ENCODE measurements at places on chromosomes 1 and 21.

GRCh38 chr1:114641377-114641776 is 28.5 kb downstream of the DENND2C start:
- DNase-seq, result no peak

DNA sequence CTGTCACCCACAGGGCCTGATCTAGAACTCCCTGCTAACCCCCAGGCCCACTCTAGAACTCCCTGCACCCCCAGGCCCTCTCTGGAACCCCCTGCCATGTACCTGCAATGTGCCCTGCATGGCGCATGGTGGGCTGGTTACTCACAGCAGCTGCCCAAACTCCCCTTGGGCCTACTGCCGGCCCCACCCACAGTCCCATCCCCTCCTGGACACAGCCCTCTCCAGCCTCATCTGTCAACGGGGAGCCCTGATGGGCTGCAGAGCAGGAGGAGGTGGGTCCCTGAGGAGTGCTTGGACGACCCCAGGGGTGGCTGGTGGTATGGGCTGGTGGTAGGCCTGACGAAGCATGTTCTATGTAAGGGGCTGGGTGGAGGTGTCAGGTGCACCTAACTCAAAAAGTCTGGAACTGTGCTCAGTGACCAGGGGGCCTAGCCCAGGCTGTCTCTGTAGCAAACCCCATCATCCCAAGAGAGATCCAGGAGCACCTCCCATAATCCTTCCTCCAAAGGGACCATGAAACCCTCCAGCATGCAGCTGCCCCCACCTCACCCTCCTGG is 19.0 kb upstream of the PRSS38 start:
- DNase-seq, result no peak

GRCh38 chr1:81179242-81179641 is 621.5 kb upstream of the ADGRL2 start:
- no peak for DNase-seq

DNA sequence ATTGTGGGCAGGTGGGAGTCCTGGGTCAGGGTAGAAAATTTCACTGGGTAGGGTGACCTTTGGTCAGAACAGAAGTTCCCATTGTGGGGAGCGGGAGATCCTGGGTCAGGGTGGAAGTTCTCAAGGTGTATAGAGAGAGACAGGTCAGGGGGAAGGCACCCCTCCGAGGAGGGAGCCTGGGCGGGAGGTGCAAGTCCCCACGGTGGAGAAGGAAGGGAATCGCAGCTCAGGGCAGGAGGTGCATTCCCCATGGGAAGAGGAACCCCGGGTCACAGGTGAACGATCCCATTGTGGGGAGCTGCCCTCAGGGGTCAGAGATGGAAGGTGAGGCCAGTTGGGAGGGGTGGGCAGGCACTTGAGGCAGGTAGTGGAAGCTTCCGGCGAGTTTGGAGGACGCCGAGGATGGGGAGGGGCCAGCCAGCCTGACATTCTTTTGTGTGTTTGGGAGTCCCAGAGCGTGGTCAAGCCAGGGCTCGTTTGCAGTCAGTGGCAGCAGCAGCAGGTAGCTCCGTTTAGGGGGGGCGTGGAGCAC is 637 bp downstream of the LYPLA2 start:
- peak; percentile 75 for DNase-seq

DNA sequence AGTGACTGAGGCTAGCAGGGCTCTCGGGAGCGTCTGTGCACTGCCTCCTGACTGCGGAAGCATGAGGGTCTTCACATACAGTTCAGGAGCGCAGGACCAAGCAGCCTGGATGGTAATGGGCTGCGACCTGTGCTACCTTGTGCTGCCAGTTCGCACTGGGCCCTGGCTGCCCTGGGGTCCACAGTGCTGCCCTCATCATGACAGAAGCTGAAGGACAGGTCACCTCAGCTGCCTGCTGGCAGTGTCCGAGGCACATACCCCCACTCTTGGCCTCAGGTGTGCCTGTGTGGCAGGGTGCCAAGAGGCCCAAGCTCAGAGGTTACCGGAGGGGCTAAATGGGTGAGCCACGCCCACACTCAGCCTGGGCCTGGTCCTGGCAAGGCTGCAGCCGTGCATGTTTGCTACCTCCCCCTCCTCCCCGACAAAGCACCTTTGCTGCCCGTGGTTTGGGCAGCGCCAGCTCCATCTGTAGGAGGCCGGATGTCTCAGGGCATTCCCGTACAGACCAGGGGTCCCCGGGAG is 4.4 kb downstream of the JMJD4 start:
- DNase-seq, result no peak

- no peak for DNase-seq
These were observed 728.4 kb upstream of the ADAMTS5 start for GRCh38 chr21:27695246-27695645.

DNA sequence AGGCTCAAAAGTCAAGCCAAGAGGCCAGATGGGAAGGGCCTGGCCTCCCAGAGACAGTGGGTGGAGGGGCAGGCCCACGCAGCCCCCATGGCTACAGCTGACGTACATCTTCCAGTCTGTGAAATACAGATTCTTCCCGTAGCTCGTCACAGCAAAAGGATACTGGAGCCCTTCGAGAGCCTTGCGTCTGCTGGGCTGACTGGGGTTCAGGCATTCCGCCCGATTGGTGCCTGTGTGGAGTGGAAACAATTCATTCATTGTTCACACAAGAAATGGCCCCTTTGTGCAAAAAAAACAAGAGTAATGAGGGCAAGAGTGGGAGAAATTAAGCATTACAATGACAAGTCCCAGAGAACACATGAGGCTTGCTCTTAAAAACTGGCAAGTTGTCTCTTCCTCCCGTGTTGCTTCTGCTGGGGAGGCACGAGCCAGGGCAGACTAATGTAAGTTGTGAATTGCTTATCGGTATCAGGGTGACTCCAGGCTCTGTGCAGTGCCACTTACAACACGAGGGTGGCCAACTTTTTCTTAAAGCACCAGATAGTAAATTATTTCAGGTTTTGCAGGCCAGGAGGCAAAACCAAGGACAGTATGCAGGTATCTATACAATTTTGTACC is 85.1 kb downstream of the NID1 start:
- no peak for DNase-seq

DNA sequence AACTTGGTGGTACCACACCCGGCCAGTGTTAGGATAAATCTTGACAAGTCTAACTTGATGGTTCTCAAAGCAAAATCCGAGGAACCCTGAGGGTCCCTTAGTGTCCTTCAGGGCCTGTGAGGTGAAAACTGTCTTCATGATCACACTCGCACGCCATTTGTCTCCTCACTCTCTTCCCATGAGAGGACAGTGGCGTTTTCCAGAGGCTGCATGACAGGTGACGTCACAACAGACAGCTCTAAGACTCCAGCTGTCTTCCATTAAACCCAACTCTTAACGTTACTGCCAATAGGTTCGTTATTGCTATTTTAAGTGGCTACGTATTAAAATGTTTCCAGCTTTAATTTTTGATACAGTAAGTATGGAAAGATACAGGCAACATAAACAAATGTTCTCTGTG is 13.8 kb downstream of the CFAP74 start:
- no peak for DNase-seq

GRCh38 chr1:22888320-22889075 is 84.2 kb downstream of the LACTBL1 start:
- DNase-seq, result no peak

DNA sequence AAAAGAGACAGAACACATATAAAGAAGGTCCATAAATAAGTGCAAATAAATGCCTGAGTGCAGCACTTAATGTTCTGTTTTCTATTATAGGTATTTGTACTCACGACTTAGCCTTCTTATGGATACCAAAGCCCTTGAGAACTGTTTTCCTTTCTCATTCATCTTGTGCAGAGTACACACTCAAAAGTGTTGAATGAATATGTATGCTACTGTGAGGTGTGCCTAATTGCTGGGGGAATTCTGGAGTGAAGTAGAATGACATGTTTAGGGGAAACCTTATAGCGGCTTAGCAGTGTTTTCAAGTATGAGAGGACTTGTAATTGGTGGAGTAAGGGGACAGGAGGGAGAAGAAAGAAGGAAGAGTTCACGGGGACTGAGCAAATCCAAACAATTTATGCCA is 157.6 kb downstream of the CACNA1E start:
- DNase-seq, result no peak

GRCh38 chr1:38213646-38214434 is 167.2 kb upstream of the POU3F1 start:
- DNase-seq, result no peak

DNA sequence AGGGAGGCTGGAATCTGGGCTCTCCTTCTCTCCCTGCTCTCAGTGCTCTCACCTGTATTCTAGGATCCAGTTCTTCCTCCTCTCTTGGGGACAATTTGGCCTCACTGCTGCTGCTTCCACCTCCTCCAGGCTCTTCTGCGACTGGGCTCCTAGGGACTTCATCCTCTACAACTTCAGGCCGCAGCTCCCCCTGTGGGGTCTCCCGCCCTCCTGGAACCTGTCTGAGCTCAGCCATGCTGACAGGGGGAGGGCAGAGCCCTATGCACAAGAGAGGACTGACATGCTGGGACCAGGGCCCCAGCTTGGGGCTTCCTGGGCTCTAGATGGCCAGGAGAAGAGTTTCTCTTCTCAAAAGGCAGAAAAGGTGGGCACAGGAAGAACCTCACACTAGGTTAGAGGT is 1.0 kb downstream of the SH3BP5L start:
- DNase-seq, result no peak

- DNase-seq, result peak; percentile 32
These were observed 26.3 kb downstream of the ADAMTS1 start for GRCh38 chr21:26818906-26819305.

DNA sequence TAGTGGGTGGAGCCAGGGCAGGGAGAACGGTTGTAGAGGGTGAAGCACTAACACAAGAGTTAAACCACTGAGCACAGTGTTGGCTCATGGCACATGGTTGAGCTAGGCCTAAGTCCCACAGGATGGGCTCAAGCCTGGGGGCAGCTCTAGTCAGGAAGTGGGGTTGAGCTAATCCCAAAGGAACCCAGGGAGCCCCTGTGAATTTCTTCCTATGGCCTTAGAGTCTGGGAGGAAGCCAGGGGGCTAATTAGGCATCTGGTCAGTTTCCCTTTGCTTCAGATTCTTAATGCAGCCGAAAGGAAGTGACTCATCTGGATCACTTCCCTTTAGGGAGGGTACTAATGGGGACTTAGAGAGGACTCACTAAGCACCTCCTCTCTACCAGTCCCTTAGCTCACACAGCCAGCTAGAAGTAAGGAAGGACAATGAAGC is 10.1 kb downstream of the CFAP45 start:
- peak; percentile 91 for DNase-seq

DNA sequence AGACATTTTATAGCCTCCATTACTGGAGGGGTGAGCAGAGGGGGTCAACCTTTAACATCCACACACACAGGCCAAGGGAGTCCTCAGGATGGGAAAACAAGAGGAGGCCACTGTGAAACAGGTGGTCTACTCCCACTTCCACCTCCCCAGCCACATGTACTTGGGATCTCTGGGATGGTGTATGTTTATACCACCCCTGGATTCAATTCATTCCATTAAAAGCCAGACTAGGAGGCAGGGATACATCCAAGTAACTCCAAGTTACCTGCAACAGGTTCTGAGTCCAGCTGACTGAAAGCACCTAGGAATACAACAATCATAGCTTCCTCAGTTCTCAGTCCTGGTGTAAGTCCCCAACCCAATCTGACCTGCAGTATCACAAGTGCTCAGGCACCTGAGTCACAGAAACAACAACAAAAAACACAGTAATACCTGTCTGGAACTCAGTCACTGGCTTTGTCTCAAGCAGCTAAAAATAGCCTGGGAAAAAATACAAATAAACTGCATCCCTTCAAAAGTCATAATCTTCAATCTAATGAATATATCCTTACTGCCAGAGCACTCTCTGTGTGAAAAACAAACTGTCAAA is 9.8 kb downstream of the ERI3 start:
- no peak for DNase-seq

GRCh38 chr21:29351691-29352090 is 53.0 kb downstream of the BACH1 start:
- no peak for DNase-seq

DNA sequence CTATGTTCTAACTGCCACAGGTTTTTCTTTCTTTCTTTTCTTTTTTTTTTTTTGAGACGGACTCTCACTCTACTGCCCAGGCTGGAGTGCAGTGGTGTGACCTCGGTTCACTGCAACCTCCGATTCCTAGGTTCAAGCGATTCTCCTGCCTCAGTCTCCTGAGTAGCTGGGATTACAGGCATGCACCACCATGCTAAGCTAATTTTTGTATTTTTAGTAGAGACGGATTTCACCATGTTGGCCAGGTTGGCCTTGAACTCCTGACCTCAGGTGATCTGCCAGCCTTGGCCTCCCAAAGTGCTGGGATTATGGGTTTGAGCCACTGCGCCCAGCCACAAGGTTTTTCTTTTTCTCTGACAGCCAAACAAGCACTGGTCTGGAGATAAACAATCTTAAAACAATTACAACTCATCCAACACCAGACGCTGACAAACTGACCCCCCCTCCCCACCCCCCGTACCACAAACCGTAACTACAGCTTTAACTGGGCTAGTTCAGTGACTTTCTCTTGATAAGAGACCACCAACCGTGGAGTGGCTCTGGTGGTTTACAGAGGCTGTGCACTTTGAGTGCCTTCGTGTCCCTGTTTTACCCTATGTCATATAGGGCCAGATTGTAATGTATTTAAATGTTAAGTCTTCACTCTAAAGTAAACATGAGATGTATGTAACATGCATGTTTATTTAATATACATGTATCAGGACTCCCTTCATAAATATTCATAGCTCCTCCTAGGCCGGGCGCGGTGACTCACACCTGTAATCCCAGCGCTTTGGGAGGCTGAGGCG is 19.5 kb upstream of the PUM1 start:
- DNase-seq, result no peak

- no peak for DNase-seq
These were observed 133.9 kb upstream of the VANGL1 start for GRCh38 chr1:115507901-115508300.

DNA sequence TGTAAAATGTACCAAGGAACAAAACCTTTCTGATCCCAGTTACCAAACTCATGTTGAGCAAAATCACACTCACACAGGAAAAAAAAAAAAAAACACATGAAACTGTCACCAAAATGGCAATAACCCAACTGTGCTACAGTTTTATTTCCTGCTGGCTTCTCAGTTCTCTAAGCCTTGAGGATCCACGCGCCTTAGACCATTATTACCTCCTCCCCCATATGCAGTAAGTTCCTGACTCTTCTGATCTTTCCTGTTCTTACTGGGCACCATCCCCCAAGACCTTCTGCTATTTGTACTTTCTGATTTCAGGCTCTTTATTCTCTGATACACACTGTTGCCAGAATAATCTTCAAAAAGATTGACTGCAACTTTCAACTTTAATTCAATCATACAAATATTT is 79.6 kb downstream of the SLC45A1 start:
- no peak for DNase-seq

GRCh38 chr1:7489586-7489985 is 281.5 kb upstream of the VAMP3 start:
- DNase-seq, result no peak

GRCh38 chr1:192852001-192852947 is 43.4 kb downstream of the RGS2 start:
- no peak for DNase-seq
